ENCODE measurements at places on chromosomes 13 and 19.

- no peak for DNase-seq
Measured at GRCh38 chr19:29389495-29389894, 136.3 kb upstream of the VSTM2B start.

GRCh38 chr13:94674609-94675348 lies 37.6 kb downstream of the SOX21 start:
- no peak for DNase-seq

DNA sequence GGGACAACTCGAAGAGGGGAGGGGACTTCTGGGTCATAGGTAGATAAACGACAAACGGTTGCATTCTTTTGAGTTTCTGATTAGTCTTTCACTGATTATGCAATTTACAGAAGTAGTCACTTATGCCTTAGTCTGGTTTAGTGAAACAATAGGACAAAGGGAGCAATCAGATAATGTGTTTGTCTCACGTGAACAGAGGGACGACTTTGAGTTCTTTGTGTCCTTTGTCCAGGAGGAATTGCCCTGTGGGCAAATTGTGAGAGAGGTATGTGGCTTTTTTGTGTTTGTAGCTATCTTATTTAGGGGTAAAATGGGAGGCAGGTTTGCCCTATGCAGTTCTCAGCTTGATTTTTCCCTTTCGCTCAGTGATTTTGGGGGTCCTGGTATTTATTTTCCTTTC lies 362.9 kb upstream of the PCDH20 start:
- DNase-seq, result no peak

- no peak for DNase-seq
Measured at GRCh38 chr19:19531951-19532805, 3.5 kb downstream of the YJEFN3 start.

- no peak for DNase-seq
Measured at GRCh38 chr13:74221752-74222151, 87.5 kb upstream of the KLF12 start.

GRCh38 chr13:112513761-112514160 lies 74.2 kb downstream of the TUBGCP3 start:
- DNase-seq, result no peak

- no peak for DNase-seq
Measured at GRCh38 chr19:51330366-51330765, 11.6 kb downstream of the VSIG10L start.

- no peak for DNase-seq
Measured at GRCh38 chr19:51325161-51325976, 13.9 kb downstream of the IGLON5 start.
